Astrocyte (in vitro differentiated cells and primary cell): ENCODE measurements at places on chromosomes 11 and 22.

- no peak for DNase-seq
- peaks cover 86% of the 10 kb centered on the region for H3K36me3 ChIP-seq
- no peak overlapping the region for H3K4me3 ChIP-seq
- H3K27ac ChIP-seq, result no peak overlapping the region
- H3K27me3 ChIP-seq, result no peaks in the 10 kb centered on the region
Observed at GRCh38 chr22:38487946-38488345, 18.2 kb downstream of the DDX17 start.

DNA sequence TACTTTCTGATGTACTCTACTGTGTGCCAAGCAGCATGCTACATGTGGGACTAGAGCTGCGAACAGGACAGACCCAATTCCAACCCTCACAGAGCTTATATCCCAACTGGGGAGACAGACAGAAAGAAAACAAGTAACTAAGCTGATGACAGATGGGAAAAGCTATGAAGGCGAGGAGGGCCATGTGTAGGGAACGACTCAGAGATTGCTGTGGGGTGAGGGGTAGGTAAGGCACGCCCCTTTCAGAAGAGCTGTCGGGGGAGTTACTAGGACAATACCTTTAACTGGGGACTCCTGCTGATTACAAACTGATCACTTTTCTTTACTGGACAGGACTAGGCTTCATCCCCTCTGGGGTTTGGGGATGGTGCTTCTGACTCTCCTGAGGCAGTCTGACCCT lies 48.9 kb downstream of the ST3GAL4 start:
- H3K4me3 ChIP-seq, result no peak overlapping the region
- no peaks in the 10 kb centered on the region for H3K27me3 ChIP-seq
- H3K4me1 ChIP-seq, result peaks cover 8% of the 10 kb centered on the region
- no peak overlapping the region for H3K27ac ChIP-seq
- H3K36me3 ChIP-seq, result no peaks in the 10 kb centered on the region

- H3K27me3 ChIP-seq, result no peaks in the 10 kb centered on the region
- no peaks in the 10 kb centered on the region for H3K4me1 ChIP-seq
- DNase-seq, result no peak
- H3K4me3 ChIP-seq, result no peak overlapping the region
Observed at GRCh38 chr22:43554694-43555365, 143.0 kb downstream of the MPPED1 start.

- peak overlapping the region; percentile 93 for H3K27ac ChIP-seq
- peaks cover 18% of the 10 kb centered on the region for H3K4me1 ChIP-seq
- DNase-seq, result no peak
- H3K27me3 ChIP-seq, result no peaks in the 10 kb centered on the region
Observed at GRCh38 chr22:41833369-41834004, 582 bp downstream of the SREBF2 start.

DNA sequence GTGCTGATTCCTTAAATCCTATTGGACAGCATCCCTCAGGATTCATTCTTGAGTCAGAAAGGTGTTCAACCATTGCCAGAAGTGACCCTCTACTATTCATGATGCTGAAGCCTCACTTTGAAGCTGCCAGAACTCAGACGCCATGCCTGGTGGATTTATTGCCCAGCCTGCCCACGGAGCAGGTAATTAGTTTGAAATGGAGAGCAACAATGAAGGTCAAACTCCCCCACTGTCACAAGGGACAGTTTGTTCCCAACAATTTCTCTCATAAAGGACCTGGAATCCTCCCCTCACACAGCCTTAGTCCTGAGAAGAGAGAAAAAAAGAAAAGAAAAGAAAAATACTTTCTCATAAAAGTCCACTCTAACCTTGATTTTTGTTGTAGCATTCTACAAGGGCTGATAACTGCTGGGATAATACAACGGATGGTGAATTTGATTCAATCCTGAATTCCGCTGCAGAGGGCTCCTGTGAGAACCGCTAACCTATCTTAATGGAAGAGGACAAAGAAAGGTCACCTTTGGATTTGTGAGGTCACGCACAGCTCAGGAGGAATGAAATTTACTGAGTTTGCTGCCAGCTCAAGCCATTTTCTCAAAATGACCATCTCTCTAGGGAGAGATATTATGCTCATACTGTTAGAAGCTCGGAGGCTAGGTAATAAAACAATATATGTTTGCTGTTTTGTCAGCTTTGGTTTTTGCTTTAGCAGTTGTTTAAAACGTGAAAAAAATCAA lies 161.6 kb upstream of the SYN3 start:
- no peak overlapping the region for H3K4me3 ChIP-seq
- DNase-seq, result no peak
- H3K27ac ChIP-seq, result no peak overlapping the region
- no peaks in the 10 kb centered on the region for H3K36me3 ChIP-seq

DNA sequence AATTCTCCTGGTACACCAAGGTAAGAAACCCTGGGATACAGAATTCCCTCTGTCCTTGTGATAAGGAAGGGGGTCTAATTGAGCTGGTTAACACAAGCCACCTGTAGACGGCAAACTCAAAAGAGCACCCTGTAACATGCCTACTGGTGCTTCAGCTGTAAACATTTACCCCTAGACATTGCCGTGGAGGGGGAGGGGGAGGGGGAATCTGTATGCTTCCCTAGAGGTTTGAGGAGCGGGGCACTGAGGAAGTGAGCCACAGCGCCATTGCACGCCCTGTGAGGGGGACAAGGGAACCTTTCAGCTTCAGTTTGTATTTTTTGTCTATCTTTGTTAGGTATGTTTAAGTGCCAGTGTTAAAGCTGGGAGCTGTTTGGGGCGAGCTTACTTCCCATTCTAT lies 99.8 kb downstream of the AASDHPPT start:
- H3K27ac ChIP-seq, result no peak overlapping the region
- H3K4me1 ChIP-seq, result no peaks in the 10 kb centered on the region
- H3K36me3 ChIP-seq, result no peaks in the 10 kb centered on the region
- DNase-seq, result no peak
